NCI-H2107 (cell line): ENCODE measurements at places on chromosomes 7 and 10.

DNA sequence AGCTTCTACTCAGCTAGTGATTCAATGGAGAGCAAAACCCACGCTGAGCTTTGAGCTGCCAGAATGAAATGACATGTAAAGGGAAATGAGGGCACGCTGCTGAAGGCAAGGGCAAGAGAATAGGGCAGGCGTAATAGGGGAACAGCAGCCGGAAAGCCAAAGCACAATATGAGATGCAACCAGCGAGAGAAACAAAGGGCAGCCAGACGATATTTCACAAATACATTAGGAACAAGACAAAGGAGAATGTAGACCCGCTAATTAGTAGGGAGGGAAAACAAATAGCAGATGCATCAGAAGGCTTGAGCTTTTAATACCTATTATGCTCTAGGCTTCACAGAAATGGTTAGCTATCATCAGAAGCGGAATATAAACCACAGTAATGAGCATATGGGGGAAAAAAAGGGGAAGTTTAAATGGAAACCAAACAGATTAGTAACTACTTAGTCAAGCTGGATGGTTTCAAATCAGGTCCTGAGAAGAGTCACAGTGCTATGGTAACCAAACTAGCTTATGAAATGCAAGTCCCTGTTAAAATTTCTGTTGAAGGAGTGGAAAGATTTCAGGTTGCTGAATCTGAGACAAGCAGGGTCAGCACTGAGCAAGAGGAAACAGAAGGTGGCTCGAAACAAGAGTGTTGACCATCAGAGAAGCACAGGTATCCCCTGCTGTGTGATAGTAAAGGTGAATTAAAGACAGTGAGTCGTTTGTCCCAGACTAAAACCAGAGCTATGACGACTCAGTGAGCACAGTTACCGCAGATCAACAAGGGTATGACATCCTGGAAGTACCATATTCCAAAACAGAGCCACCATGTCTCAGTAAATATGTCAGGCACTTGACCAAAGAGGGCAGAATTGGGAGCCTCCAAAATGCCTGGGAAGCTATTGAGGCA is 496.9 kb upstream of the CELF2 start:
- no peak for DNase-seq

GRCh38 chr7:17010637-17011300 is 129.0 kb upstream of the AGR3 start:
- no peak for DNase-seq

DNA sequence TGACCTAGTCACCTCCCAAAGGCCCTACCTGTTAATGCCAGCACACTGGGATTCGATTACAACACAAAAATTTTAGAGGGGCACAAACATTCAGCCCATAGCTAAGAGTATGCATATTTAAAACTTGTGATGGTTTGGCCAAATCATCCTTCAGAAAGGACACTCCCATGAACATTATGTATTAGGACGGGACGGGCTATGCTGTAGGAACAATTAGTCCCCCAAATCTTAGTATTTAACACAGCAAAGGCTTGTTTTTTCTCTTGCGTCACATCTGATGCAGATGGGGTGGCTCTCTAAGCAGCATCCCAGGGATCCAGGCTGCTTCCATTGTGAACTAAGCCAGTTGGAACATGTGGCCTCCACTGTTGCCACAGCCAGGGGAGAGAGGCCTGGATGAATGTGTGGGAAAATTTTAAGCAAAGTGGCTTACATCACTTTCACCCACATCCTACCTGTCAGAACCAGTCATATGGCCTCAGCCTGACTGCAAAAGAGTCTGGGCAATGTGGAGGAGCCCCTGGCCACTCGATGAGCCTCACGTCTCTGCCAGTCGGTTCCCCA is 26.6 kb downstream of the CHST3 start:
- DNase-seq, result no peak

DNA sequence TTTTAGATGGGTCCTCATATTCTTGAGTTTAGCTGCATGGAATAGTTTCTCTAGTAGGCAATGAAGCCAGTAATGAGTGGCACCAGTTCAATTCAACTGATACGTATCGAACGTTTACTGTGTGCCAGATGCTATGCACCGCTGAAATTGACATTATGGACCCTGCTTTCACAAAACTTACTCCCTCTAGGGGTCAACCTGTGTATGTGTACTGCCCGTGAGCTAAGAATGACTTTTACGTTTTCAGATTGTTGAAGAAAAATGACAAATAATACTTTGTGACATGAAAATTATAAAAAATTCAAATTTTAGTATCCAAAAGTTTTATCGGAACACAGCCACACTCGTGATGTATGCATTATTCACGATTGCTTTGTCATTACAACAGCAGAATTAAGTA is 95.5 kb downstream of the ZMYND11 start:
- DNase-seq, result no peak

GRCh38 chr7:72493850-72494661 is 81.9 kb upstream of the CALN1 start:
- DNase-seq, result peak; percentile 29
